ENCODE measurements at places on chromosomes 11 and 22.

- DNase-seq = no peak
Measured at GRCh38 chr22:39913321-39913720, 12.4 kb downstream of the GRAP2 start.

- peak; percentile 44 for DNase-seq
Measured at GRCh38 chr11:6604081-6604626, 580 bp downstream of the ILK start.

GRCh38 chr11:105070306-105070705 lies 25.2 kb upstream of the CARD16 start:
- no peak for DNase-seq

GRCh38 chr11:86608251-86608799 lies 64.1 kb downstream of the ME3 start:
- DNase-seq = peak; percentile 69

- no peak for DNase-seq
Measured at GRCh38 chr22:40204321-40205116, 26.8 kb downstream of the TNRC6B start.

- DNase-seq = no peak
Measured at GRCh38 chr22:43434275-43434927, 22.6 kb downstream of the MPPED1 start.

- DNase-seq = no peak
Measured at GRCh38 chr11:60389279-60389910, 6.9 kb upstream of the MS4A14 start.

- no peak for DNase-seq
Measured at GRCh38 chr11:35487532-35488078, 37.8 kb downstream of the PAMR1 start.

- DNase-seq = no peak
Measured at GRCh38 chr22:40904101-40904500, 42.2 kb upstream of the DNAJB7 start.

- no peak for DNase-seq
Measured at GRCh38 chr11:120465921-120466534, 45.5 kb upstream of the GRIK4 start.
